ENCODE measurements at places on chromosomes 7 and 10.
A peak's percentile ranks its signal among the peaks of the same experiment; 100 is the strongest.

GRCh38 chr7:135160858-135161653, 9.5 kb downstream of the CYREN start:
- no peak for DNase-seq

GRCh38 chr10:19847321-19847720, 31.1 kb downstream of the PLXDC2 start:
- DNase-seq = peak; percentile 22

DNA sequence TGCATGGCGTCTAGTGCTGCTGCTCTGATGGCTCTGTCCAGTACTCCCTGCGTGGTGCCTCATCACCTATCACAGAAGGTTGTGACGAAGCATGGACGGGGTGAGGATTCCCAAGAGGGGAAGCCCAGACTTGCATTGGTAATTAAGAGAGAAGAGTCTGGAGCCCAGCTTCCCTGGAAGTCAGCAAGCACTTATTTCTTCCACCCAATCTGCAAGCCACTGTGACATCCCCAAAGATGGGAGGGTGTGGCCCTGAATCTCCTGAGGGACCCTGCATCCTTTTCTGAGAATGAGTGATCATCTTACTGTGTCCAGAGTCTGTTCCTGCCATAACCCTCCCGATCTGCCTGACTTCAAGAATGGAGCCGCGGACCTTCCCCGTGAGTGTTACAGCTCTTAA, 166.7 kb downstream of the PTPN20 start:
- DNase-seq = no peak

GRCh38 chr10:117163954-117164548, 26.0 kb upstream of the VAX1 start:
- no peak for DNase-seq

DNA sequence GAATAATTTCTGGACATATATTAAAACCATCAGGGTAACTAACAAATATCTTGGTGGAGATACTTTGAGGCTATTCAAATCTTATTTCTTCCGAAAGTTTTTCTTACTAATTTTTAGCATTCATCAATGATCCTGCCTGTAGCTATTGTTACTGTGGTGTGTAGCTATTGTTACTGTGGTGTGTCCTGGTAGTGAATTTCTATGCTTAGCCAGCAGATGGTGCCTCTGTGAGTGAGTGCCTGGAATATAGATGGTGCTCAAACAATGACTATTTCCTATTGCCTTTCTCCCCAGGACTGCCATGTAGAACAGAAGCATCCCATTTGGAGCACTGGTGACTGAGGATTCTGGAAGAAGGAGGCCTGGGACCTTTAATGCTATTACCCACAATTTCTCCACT, 245.7 kb downstream of the CCSER2 start:
- DNase-seq = no peak

DNA sequence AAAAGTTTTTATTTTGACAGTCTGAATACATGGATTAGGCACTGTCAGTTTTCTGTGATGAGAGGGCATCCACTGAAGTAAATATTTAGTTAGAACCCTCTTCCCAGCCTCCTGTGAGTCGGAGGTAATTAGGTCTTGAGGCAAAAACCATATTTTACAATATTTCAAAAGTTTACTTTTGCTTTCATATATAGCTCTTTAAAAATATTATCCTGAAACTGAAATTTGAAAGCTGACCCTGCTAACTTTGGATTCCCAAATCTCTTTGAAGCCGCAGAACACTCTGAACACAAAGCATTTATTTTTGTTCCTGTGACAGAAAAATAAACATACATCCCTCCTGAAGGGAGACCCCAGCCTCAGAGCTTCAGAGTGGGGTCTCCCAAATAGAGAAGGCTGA, 317.4 kb downstream of the KIF20B start:
- no peak for DNase-seq

DNA sequence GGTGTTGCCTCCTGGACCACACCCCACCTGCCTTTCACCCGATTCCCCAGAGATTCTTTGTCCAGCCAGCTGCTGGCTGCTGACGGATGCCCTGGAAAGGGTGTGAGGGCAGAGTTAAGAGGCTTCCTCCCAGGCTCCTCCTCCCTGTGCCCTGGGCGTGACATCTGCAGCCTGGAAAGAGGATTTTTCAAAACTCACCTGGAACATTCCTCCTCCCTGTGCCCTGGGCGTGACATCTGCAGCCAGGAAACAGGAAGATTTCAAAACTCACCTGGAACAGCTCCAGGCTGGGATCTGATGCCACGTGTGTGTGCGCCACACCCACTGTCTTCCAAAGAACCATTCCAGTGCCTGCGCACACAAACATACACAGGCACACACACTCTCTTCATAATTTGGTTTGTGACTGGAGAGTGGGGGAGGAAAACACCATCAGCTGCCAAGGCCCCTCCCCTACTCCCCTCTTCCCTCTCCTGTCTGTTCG, 5.2 kb downstream of the MARVELD1 start:
- peak; percentile 76 for DNase-seq

- no peak for DNase-seq
These were observed 14.1 kb upstream of the SRGN start for GRCh38 chr10:69073736-69074364.

DNA sequence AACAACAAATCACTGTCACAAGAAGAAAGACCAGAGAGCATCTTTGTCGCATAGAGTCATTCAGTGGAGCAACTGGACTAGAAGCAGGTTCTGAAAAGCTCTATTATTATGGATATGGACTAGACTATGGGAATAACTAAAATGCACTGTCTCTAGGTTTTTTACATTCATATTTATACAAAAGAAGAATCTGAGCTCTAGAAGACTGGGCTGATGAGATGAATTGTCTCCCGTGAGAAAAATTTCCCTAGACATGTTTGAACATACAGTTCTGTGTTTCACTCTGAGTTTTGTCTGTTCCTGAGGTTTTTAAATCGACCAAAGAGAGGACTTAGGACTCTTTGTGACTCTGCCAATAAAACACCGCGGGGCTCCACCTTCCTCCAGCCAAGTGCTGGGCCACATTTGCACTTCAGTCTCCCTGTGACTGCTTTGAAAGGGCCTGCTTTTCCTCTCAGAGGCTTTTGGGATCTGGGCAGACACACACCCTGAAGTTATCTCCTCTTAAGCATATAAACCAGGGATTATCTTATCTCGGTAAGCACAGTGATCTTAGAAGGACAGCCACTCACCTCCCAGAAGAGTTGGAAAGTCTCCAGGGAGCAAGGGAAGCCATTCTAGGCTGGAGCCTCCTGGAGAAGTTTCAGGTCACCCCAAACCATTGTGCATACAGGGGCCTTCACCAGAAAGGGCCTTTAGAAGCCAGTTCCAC, 101.0 kb upstream of the JCAD start:
- peak; percentile 50 for DNase-seq

GRCh38 chr10:3791974-3792633, 7.1 kb upstream of the KLF6 start:
- no peak for DNase-seq

GRCh38 chr7:12092499-12093130, 118.5 kb upstream of the TMEM106B start:
- no peak for DNase-seq

DNA sequence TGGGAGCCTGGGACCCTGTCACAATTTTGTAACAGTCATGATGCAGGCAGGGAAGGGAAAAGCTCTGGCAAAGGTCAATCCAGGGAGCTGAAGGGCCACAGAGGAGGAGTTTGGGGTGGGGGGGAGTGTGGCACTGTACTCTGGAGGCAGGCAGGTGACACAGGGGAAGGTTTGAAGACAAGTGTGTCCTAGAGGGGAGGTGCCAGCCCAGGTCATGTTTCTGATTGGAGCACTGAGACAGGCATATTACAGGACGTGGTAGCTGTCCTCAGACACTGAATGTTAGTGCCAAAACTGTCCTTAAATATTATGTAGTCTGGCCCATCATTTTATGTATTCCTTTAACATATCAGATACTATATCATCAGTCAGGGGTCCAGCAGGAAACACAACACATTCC, 75.6 kb upstream of the LRRC4 start:
- no peak for DNase-seq

- DNase-seq = peak; percentile 77
These were observed 115.4 kb downstream of the ZMIZ1 start for GRCh38 chr10:79184145-79184625.

GRCh38 chr7:130273081-130273932, 6.6 kb downstream of the CPA2 start:
- peak; percentile 87 for DNase-seq

DNA sequence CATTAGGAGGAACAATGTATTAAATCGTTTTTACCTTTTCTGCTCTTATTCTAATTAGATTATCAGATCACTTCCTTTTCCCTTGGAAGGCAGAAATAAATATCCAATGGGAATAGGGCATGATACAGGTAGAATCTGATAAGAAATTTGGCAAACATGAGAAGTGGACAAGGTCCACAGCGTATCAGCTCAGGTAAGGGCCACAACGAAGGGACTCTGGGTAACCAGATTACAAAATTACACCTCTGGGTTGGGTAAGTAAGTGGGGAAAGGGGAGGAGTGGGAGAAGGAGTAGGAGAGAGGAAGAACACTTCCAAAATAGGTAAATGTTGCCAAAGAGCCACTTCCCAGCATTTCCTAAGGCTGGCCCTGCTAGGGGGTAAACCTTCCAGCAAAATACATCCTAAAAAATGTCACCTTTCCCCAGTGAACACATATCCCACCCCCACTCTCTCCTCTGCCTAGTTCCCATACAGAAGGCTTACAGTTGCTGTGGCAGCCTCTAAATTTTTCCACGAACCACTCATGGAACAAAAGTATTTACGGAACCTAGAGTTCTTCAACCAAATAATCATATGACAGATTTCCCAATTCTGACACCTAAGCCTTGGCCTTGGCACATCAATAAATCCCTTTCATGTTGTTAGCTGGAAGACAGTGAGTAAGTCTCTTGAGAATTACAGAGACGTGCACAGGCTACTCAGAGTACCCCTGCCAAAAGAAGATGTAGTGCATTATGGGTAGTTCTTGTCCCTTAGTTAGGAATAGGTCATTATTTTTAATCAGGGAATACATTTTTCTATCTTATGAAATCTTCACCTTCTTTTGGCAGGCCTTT, 51.5 kb upstream of the DLX6 start:
- DNase-seq = no peak

GRCh38 chr7:159026271-159027055, 118.2 kb downstream of the VIPR2 start:
- peak; percentile 7 for DNase-seq

DNA sequence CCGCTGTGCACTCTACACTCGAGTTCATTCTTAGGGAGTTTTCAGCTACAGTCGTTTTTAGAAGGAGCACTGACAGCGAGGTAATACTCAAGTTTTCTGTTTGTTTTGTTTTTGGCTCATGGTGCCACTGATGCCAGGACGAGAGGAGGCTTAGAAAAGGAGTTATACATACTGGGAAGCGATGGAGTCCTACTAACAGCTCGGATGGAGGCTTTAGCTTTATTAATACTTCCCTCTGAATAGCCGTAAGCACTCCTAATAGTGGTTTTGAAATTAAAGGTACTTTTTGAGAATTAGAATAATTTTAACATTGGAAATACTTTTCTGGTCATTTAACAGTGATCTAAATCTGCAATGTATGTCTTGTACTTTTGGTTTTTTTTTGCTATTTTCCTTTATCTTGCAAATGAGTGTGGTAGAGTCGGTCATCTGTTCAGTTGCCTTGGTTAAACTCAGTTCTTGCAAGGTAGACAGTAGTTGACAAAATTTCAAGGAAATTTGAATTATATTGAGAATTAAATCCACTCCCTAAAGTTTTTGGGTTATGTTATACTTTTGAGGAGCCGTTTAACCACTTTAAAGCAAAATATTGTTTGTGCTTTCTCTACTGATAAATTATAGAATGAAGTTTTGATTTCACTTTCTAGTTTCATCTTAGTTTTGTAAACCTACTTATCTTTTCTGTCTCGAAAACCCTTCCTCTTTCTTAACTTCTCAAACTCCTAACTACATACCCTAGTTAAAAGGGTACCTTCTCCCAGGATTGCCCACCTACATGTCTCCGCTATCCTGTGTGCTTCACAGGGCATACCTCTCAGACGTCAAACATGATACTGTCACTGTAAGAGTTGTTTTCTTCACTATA, 1.5 kb downstream of the HBP1 start:
- no peak for DNase-seq

DNA sequence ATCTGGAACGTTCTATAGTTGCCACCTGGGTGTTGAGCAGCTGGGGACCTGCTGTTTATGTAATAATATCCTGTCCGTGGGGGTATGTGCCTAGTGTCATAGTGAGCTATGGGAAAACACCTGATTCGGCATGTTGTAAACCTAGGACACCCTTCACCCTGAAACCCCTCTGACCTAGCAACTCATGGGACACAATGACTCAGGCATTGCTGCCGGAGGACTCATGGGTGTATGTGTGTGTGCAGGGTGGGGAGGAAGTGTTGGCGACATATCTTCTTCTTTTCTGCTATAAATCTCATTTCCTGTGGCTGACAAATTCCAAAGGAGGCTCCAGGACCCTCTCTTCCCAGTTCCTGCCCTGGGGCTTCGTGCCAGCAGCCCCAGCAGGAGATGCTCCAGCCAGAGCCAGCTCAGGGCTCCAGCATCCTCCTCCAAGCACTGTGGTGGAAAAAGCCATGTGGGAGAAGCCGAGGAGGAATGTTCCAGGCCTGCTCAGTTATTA, 77.0 kb upstream of the PODXL start:
- DNase-seq = no peak

DNA sequence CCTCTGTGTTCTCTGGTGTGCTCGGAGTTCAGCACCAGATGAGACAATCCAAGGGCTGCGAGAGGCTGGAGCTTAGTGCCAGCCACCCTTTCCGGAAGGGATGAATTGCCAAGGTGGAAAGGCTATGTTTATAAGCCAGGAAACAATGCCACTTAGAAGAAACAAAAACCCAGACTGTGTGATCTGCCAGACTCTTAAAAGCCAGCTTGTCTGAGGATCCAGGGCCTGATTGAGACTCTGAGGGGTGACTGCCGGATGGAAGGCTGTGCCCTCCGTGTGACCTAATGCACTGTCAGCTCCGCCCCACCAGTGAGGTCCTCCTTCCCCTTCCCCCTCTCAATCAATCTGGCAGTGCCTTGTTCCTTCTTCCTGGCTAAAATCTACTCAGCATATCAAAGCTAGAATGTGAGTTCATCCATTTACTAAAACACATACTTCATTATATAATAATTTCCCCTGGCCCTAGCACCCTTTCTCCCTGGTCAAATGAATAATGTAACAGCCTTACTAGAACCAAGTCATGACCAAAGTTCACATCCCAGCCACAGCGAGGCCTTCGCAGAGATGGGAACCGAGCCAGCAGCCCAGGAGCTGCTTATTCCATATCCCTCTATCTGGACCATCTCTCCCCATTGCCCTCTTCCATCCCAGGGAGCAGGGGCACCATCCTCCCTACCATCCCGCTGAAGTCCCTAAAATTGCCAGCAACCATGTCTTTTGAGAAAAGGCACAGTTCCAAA, 25.5 kb downstream of the FAM107B start:
- DNase-seq = peak; percentile 27

Data from hepatocyte (in vitro differentiated cells).